ENCODE measurements at places on chromosomes 5 and 9. TPM values are rescaled to one million over a fixed set of nuclear protein-coding genes. Genes with fewer than 3 reads are reported as not detected.

COL15A1 gene
- 12.0 TPM for polyA plus RNA-seq

PTGR1 gene
- 100 TPM for polyA plus RNA-seq

PCDHA2 gene
- 0.34 TPM for polyA plus RNA-seq

TLX3 gene
- polyA plus RNA-seq = not detected

TMEM232 gene
- 5.6 TPM for polyA plus RNA-seq

SLC9A3 gene
- polyA plus RNA-seq = 2.1 TPM

MYOT gene
- polyA plus RNA-seq = 1.2 TPM

MRPL36 gene
- 22.7 TPM for polyA plus RNA-seq

CTXN3 gene
- polyA plus RNA-seq = 0.17 TPM

- peak; percentile 31 for DNase-seq
These were observed 53.7 kb downstream of the CERT1 start for GRCh38 chr5:75457691-75458090.

GRCh38 chr5:133757396-133757945, 145.1 kb upstream of the FSTL4 start:
- DNase-seq = no peak

DNA sequence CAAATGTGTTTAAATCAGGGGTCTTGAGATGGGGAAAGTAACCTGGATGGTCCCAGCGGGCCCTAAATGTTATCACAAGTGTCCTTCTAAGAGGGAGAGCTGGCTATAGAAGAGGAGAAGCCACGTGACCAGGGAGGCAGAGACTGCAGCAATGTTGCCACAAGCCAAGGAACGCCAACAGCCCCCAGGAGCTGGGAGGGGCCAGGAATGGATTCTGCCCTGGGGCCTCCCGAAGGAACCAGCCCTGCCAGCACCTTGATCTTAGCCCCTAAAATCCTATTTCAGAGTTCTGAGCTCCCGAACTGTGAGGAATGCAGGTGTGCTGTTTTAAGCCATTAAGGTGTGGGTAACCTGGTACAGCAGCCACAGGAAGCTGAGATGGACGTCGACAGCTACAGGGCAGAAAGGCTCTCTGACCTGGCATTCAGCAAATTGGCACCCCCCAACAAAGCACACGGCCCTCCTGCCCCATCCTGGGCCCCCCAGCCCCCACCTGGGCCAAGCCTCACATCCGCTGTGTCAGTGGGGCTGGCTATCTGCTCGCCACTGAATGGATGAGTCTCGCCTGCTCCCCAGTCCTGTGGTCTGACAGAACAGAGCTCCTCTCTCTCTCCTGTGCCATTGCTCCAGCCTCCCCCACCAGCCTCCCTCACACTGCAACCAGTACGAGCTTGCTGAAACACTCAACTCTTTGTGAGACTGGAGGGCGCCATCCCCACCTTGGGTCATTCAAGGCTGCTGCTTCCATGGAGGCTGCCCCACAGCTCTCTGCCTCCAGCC, 78.8 kb downstream of the ADAMTS2 start:
- no peak for DNase-seq

GRCh38 chr5:10331341-10331796, 22.1 kb upstream of the MARCHF6 start:
- peak; percentile 86 for DNase-seq

DNA sequence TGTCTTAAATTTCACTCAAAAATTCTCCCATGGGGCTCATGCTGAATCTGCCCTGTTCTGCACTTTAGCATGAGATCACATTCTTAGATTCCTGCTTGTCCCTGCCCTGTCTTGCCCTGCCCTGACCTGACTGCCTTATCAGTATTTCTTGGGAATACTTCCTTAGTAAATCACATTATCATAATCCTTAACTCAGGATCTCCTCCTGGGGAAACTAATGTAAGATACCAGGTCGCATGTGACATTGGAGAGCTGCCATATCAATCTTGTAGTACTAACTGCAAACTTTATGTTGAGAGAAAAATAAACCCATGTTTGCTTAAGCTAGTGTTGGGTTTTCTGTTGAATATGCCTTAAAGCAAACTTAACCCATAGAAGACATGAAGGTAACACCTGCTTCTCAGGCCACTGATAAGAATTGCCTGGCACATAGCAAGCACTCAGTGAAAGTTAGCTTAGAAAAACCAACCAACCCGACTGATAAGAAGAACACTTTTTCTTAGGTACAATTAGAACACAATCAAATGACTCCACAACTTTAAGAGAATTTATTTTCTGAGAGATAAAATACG, 53.3 kb downstream of the IL33 start:
- DNase-seq = no peak

GRCh38 chr9:131116281-131117120, 8.9 kb upstream of the NUP214 start:
- no peak for DNase-seq

DNA sequence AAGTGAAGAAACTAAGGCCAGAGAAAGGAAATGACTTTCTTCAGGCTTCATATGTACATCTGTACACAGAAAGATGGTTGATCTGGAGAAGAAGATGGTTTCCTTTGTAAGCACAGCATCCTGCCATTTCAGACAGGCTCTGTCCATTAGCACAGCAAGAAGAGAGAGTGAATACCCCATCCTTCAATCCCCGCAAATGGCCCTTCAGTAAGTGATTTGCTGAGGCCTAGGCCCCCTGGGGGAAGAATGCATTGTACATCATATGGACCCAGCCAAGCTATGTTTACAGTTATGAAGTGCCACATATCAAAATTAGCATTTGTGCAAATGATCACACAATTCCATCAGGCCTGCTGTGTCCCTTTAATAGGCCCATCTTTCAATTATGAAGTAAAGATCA, 657.4 kb downstream of the BRINP1 start:
- no peak for DNase-seq

GRCh38 chr5:135997673-135998335, 31.0 kb upstream of the TGFBI start:
- DNase-seq = no peak

DNA sequence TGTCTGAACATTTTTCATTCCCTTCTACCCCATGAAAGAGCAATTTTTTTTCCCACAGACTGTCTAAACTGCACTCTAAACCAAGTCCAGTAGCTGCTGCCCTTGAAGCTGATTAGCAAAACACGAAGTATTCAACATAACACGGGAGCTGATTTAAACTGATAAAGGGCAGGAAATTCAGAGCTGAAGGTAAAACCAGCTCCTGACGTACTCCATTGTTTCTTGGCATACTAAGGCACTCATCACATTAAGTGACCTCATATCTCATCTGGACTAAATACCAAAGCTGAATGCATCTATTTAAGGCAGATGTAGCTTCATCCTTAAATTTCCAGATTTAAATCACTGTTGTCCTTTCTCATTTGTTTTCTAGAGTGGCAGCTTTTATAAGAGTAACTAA, 12.0 kb downstream of the GDF9 start:
- DNase-seq = no peak

DNA sequence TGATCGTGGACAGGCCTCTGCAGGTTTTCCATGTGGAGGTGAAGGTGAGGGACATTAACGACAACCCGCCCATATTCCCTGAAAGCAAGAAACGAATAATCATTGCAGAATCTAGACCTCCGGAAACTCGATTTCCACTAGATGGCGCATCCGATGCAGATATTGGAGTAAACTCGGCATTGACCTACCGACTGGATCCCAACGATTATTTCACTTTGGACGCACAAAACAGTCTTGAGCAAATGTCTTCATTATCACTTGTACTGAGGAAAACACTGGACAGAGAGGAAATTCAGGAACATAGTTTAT, 621 bp downstream of the PCDHA13 start:
- no peak for DNase-seq

GRCh38 chr5:33537240-33537639, 96.5 kb downstream of the TARS1 start:
- DNase-seq = no peak

DNA sequence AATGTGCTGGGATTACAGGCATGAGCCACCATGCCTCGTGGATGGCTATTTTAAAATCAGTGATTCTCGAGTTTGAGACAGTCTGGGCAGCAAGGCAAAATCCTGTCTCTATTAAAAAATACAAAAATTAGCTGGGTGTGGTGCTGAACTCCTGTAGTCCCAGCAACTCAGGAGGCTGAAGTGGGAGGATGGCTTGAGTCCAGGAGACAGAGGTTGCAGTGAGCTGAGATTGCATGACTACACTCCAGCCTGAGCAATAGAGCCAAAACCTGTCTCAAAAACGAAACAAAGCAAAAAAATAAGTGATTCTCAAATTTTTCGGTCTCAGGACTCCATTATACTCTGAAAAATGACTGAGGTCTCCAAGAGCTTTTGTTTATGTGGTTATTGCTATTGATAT, 47.9 kb upstream of the HSPA9 start:
- DNase-seq = no peak

DNA sequence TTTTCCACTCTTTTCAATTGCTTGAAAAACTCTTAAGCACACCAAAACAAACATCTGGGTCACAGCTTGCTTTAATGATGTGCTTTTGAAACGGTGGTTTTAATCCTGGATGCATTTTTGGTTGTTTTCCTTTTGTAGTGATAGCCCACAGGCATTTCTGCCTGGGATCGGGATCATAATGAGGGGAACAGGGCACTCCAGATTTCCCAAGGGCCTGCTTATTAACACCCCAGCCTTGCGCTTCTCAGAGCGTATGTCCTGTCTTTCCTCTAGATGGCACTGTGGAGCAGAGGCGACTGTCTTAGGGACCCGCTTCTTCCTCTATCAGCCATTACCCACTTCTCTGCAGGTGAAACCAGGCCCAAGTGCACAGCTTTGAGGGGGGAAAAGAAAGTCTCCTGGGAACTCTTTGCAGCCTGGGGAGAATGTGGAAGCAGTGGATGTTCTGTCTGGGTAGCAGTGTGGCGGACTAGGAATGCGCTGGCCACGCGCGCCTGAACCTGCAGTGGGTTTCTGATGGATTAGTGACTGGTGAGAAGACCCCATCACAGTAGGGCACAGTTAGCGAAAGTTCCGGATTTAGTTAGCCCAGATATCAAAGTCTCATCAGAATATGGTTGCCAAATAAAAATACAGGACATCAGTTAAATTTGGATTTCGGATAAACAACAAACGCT, 190.1 kb downstream of the GNA14 start:
- peak; percentile 65 for DNase-seq

DNA sequence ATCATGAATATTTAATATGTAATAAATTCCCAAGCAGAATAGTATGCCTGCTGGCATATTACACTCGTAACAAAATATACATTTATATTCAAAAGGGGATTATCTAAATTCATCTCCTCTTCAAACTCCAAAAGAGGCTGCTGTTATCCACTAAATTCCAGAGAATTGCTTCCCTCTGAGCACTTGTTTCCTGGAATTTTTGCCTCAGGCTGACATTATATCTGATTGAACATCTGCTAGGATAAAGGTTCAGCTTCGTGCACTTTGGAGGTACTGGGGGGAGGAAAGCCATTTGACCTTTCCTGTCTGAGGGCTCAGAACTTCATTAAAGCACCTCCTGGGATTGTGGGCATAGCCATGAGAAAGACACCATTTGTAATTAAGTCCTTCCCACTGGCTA, 4.3 kb upstream of the HAPLN1 start:
- DNase-seq = no peak

DNA sequence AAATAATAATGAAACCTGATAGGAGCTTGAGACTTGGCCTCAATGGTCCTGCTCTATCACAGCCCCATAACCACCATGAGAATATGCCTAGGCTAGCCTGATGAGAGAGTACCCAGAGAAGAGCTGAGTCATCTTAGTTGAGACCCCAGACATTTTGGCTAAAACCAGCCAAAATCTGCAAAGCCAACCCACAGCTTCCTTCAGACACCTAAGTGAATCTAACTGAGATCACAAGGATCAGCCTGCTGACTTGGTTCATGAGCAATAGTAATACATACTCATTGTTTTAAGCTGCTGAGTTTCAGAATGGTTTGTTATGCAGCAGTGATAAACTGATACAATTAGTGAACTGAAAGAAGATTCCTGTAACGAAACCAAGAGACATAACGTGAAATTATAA, 473.7 kb upstream of the PTGER4 start:
- DNase-seq = no peak

GRCh38 chr5:96927008-96927407, 8.9 kb upstream of the LNPEP start:
- no peak for DNase-seq

DNA sequence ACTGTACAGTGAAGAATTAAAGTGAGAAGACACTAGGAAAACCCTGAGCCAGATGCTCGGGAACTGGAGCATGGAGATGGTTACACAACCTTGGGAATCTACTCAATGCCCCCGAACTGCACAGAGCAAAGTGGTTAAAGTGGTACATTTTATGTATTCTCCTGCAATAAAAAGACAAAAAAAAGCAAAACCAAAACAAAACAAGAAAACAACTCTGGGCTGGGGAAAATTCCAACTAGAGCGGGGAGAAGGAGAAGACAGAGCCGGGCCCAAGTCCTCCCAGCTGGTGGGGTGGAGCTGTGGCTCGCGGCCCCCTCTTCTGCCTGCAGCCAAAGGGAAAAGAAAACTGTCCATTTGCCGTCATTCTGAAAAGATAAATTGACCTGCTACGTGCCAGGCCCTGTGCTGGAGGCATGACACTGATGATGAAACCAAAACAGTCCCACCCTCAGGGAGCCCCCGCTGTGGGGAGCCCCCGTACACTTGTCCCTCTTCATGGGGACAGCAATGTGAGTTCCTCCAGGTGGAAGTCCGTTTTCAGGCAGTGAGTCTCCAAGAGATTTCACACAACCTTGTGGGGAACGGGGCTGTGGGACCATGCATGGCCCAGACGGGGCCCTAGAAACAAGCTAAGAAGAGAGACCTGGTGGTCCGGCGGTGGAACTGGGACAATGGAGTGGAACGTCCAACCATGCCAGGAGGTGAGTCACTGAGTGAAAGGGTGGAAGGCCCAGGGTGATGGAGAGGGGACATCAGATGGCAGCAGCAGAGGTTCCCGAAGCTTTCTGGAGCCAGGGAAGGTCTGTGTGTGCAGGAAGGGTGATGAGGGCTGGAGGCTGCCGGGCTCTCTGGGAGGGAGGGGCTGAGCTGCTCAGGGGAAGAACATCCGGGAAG, 114.8 kb upstream of the COL5A1 start:
- no peak for DNase-seq

DNA sequence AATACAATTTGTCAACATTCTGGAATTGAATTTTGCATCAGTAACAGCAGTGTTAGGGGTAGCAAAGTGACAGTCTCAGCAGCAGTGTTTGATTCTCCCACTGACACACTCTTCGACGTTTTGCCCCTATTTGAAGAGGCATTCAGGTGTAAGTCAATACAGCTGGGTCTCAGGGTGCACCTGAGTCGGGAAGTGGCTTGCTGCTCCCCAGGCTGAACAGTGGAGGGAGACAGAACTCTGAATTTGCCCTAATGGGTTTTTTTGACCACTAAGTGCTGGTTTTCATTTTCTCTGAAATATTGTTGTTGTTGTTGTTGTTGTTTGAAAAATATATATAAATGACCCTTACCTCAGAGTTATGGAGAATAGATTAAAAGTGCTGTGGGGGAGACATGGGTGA, 223.2 kb downstream of the TLR4 start:
- no peak for DNase-seq

DNA sequence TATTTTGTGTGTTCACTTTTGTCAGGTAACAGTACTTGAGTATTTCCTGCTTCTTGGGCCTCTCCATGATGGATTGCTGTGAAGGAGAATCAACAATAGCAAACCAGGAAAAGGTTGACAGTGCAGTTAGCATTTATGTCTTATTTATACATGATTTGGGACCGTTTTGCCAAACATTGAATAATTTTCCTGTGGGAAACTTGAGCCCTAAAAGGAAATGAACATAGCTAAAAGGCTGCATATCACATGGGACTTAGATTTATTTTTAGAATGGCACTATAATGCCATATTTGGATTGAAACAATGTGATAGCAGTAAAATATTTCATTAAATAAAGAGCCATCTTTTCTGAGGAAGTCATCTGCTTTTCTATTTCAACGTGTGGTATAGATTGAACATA, 15.3 kb downstream of the GPR21 start:
- no peak for DNase-seq

- no peak for DNase-seq
These were observed 19.9 kb downstream of the SEMA4D start for GRCh38 chr9:89477811-89478630.
